AG09309 (cell line): ENCODE measurements at places on chromosomes 2 and 18.

DNA sequence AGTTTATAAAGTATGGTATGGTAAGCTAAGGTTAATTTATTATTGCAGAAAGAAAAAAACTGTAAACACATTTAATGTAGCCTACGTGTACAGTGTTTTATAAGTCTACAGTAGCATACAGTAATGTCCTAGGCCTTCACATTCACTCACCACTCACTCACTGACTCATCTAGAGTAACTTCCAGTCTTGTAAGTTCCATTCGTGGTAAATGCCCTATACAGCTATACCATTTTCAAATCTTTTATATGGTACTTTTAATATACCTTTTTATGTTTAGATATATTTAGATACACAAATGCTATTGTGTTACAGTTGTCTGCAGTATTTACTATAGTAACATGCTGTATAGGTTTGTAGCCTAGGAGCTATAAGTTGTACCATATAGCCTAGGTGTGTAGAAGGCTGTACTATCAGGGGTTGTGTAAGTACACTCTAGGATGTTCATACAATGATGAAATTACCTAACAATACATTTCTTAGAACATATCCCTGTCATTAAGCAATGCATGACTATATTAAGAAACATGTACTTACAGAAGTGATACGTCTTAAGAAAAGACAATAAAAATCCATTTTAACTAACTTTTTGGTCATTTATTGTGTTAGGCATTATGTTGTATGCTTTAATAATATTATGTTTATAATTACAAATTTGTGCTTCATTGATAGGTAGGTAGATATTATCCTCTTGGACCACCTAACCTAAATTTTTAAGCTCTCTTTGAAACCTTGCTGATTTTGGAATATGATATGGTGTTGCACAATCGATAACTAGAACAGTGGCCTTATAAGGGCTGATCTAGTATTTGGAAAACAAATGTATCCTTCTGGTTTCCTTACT, 51.9 kb downstream of the VRK2 start:
- no peak for DNase-seq

DNA sequence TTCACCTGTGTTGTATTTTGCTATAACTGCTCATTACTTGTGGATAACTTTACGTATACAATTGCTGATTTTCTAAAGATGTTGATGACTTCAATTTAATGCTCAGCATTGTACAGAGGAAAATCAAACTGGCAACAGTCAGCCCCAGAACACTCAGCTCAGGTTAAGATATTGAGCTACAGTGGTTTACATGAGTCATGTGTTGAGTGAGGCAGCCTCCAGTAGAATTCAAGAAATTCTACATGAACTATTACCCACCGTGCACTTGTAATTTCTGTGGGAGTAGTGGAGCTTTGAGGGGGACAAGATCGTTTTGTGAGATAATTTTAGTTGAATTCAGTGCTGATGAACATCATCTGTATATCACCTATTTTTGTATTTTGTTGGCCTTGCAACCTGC, 292.3 kb downstream of the ALPK2 start:
- no peak for DNase-seq

- no peak for DNase-seq
Measured at GRCh38 chr18:59268721-59269562, 4.3 kb downstream of the RAX start.

DNA sequence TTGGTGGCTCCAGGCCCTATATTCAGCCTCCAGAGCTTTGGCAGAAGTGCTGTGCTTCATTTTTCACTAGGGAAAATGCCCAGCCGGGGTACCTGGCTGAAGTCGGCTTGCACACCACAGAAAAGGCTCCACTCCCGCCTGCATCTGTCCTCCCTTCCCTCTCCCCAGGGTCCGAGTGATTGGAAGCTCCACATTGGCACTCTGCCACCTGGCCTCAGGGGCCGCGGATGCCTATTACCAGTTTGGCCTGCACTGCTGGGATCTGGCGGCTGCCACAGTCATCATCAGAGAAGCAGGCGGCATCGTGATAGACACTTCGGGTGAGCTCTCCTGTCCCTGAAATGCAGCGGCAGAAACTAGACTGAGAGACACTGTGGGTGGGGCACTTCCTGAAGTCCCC, 47.4 kb downstream of the IMPA2 start:
- DNase-seq: no peak

DNA sequence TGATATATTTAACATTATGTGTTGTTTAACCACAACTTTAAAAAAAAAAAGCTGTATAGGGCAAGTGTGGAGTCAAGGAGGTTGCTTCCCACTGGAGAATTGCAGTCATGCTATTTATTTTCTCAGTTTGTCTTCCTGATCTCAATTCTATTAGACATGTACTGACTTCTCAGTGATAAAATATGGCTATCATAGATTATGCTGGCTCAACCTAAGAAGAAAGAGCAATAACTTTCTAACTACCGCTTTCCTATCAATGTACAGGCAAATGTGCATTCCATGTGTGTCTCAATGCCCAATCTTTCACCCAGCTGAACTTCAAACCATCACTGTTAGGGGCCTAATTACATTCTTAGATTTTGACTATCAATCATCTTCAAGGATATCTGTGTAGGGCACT, 201.4 kb downstream of the CTNNA2 start:
- DNase-seq: no peak

GRCh38 chr2:230893338-230893737, 28.6 kb downstream of the ITM2C start:
- no peak for DNase-seq

- DNase-seq: no peak
Measured at GRCh38 chr2:213086571-213086970, 64.8 kb downstream of the IKZF2 start.

DNA sequence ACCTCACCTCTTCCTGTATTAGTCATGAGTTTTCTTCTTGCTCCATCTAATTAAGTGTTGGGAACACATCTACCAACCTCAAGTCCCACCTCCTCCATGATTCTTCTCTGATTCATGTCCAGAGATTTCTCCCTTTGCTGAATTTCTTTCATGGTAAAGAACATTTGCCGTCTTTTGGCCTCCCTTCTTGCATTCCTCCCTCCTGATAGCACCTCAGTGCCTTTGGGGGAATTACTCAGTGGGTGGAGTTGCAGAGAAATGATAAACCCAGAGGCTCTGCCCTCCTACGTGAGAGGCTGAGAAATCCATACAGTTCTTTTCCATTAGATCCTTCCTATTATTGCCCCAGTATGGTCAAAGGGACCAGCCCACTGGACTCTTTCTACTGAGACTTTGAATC, 651.9 kb downstream of the SLC4A3 start:
- peak; percentile 53 for DNase-seq

DNA sequence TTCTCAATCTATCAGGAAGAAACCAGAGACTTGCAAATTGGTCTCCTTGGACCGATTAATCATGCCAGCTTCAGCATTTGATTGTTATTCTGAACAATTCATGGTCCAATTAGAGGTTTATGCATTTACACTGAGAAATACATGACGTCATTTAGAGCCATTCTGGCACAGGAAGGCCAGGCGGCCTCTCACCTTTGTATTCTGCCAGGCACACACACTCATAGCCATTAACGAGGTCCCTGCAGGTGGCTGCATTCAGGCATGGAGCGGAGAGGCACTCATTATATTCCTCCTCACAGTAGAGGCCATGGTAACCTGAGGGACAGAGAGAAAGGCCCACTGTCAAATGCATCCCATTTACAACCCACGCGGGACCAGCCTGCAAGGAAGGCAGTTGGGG, 146.8 kb upstream of the PID1 start:
- no peak for DNase-seq

- DNase-seq: no peak
Measured at GRCh38 chr2:187956906-187957534, 334.7 kb upstream of the GULP1 start.
